ENCODE measurements at places on chromosomes 2 and 18. TPM values are rescaled to one million over a fixed set of nuclear protein-coding genes. Genes with fewer than 3 reads are reported as not detected.

- no peak overlapping the region for H3K4me3 ChIP-seq
- H3K27ac ChIP-seq = no peak overlapping the region
- H3K27me3 ChIP-seq = no peaks in the 10 kb centered on the region
- H3K4me1 ChIP-seq = no peaks in the 10 kb centered on the region
Observed at GRCh38 chr2:155256803-155257202, 558.3 kb downstream of the KCNJ3 start.

- H3K36me3 ChIP-seq = peaks cover 5% of the 10 kb centered on the region
- H3K27ac ChIP-seq = no peak overlapping the region
- DNase-seq = no peak
- H3K4me3 ChIP-seq = no peak overlapping the region
- peaks cover 5% of the 10 kb centered on the region for H3K4me1 ChIP-seq
- H3K27me3 ChIP-seq = peaks cover 1% of the 10 kb centered on the region
Observed at GRCh38 chr2:196176142-196176738, 4.9 kb upstream of the STK17B start.

- no peaks in the 10 kb centered on the region for H3K4me1 ChIP-seq
- H3K27me3 ChIP-seq = peaks cover 2% of the 10 kb centered on the region
- no peak overlapping the region for H3K4me3 ChIP-seq
- no peak overlapping the region for H3K27ac ChIP-seq
- H3K36me3 ChIP-seq = no peaks in the 10 kb centered on the region
Observed at GRCh38 chr2:204529795-204530463, 15.3 kb upstream of the PARD3B start.

DNA sequence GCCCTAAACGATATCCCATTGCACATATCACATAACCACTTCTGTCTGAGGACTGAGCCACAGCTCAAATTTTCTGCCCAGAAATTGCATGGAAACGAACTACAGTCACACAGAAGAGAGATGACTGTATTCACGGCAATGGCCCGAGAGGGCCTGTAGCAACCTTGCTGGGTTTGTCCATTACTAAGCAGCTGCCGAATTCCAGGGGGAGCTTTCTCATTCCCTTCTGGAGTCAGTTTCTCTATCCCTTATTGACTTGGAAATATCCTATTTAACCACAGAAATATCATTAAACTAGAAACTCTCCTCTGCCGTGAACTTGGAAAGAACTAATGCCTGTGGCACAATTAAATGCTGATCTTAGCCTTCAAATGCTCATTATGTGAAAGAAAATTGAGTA lies 183.9 kb downstream of the DNER start:
- no peak overlapping the region for H3K4me3 ChIP-seq
- H3K27ac ChIP-seq = no peak overlapping the region
- no peaks in the 10 kb centered on the region for H3K36me3 ChIP-seq

- peaks cover 1% of the 10 kb centered on the region for H3K27me3 ChIP-seq
- no peaks in the 10 kb centered on the region for H3K4me1 ChIP-seq
- H3K27ac ChIP-seq = no peak overlapping the region
- no peak overlapping the region for H3K4me3 ChIP-seq
- no peaks in the 10 kb centered on the region for H3K36me3 ChIP-seq
- DNase-seq = no peak
Observed at GRCh38 chr2:24117902-24118301, 5.2 kb downstream of the PFN4 start.

DNA sequence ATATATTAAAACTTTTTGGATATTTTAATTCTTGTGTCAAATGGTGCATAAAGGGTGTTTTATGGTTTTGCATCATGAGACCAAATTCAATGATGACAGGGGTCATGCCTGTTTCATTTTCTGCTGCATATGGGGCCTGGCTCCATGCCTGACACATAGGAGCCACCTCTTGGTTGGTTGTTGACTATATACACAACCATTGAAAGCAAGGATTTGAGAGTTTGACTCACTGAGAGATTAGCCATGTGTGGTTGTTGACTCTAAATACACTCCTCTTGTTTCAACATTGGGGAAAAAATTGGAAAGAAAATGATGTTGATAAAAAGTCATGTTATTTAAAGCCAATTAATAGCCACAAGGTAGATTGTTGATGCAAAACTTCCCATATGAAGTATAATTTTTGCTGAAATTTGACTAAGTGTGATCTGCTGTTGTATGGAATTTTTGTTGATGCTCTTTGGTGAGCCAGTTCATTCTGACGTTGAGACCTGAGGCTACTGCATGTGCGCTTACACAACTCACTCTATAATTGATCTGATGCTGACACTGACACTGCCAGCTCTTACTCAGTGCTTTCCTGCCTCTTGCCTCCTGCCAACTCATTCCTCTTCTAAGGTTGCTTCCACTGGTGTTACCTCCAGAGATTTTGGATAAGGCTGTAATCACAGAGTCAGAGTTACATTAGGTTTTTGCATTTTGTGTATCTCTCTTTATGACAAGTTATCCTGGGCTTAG lies 446.2 kb upstream of the SLC14A2 start:
- no peak overlapping the region for H3K27ac ChIP-seq
- H3K27me3 ChIP-seq = peaks cover 1% of the 10 kb centered on the region
- H3K4me3 ChIP-seq = no peak overlapping the region
- DNase-seq = no peak
- H3K4me1 ChIP-seq = no peaks in the 10 kb centered on the region
- no peaks in the 10 kb centered on the region for H3K36me3 ChIP-seq

GRCh38 chr2:116489292-116489691 lies 1325.2 kb upstream of the DDX18 start:
- H3K27ac ChIP-seq = no peak overlapping the region
- no peak overlapping the region for H3K4me3 ChIP-seq
- H3K27me3 ChIP-seq = no peaks in the 10 kb centered on the region
- no peaks in the 10 kb centered on the region for H3K36me3 ChIP-seq
- no peaks in the 10 kb centered on the region for H3K4me1 ChIP-seq
- no peak for DNase-seq

DNA sequence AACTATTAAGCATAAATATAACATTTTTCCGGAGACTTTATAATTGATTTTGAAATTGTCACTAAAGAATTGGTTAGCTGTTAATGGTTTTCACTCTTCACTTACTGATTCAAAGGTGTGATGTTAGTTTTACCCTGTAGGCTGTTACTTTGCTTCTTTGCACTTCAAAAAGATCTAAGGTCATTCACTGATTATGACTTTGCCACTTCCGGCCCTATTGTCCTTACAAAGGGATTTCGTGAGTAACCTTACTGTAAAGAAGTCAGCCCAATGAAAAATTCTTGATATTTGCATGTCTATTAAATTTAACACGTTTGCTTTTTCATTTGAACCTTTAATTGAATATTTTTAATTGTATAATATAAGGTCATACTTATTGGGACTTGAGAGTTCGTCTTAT lies 61.4 kb downstream of the GREB1L start:
- H3K27me3 ChIP-seq = peaks cover 1% of the 10 kb centered on the region
- H3K4me3 ChIP-seq = no peak overlapping the region
- peaks cover 7% of the 10 kb centered on the region for H3K36me3 ChIP-seq
- H3K4me1 ChIP-seq = peaks cover 89% of the 10 kb centered on the region

DNA sequence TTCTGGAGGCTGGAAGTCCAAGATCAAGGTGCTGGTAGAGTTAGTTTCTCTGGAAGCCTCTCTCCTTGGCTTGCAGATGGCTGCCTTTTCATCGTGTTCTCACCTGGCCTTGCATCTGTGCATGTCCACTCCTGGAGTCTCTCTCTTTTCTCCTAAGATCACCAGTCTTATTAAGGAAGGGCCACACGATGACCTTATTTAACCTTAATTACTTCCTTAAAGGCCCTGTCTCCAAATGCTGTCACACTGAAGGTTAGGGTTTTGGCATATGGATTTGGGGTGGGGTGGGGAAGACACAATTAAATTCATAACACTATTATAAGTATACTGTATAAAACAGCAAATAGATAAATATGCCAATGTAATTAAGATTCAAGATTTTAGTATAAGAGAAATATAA lies 402.4 kb upstream of the HS6ST1 start:
- no peaks in the 10 kb centered on the region for H3K36me3 ChIP-seq
- DNase-seq = no peak
- no peak overlapping the region for H3K4me3 ChIP-seq
- H3K27ac ChIP-seq = no peak overlapping the region

- H3K4me1 ChIP-seq = no peaks in the 10 kb centered on the region
- peaks cover 3% of the 10 kb centered on the region for H3K27me3 ChIP-seq
- DNase-seq = no peak
Observed at GRCh38 chr2:15750433-15750814, 158.8 kb downstream of the DDX1 start.

DNA sequence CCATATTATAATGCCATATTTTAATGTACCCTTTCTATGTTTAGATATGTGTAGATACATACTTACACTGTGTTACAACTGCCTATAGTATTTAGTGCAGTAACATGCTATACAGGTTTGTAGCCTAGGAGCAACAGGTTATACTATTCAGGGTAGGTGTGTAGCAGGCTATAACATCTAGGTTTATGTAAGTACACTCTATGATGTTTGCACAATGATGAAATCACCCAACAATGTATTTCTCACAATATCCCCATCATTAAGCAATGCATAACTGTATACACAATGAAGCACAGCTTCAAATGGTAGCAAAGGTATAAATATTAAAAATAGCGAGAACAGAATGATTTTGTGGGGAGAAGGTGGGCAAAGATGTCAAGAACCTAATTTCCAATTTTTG lies 117.8 kb downstream of the DYM start:
- H3K4me3 ChIP-seq = no peak overlapping the region
- no peak overlapping the region for H3K27ac ChIP-seq
- peaks cover 1% of the 10 kb centered on the region for H3K27me3 ChIP-seq
- H3K4me1 ChIP-seq = peaks cover 6% of the 10 kb centered on the region
- no peaks in the 10 kb centered on the region for H3K36me3 ChIP-seq

DNA sequence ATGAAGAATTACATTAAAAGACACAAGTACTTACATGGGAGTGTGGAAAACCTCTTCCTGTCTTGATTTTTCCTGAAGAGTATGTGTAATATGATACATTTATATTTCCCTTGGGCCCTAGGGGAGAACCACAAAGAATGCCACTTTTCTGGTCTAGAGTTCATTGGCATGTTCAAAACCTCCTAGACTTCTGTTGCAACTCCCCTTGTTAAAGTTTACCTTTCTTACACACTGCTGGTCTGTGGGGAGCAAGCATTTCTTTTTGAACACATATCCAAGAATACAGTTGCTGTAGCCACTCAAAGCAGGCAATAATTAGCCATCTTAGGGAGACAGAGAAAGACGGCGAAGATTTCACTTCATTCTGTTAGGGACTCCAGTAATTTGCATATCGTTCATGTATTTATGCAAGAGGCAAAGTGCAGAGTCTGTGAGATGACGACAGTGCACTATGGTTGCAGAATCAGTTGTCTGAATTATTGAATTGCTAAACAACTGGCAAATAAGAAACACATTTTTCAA lies 103.5 kb downstream of the NOL4 start:
- no peak overlapping the region for H3K27ac ChIP-seq
- H3K4me3 ChIP-seq = no peak overlapping the region
- no peaks in the 10 kb centered on the region for H3K4me1 ChIP-seq
- no peaks in the 10 kb centered on the region for H3K27me3 ChIP-seq

- peak overlapping the region; percentile 17 for H3K4me3 ChIP-seq
- peak overlapping the region; percentile 49 for H3K27ac ChIP-seq
- H3K4me1 ChIP-seq = peaks cover 29% of the 10 kb centered on the region
- peaks cover 15% of the 10 kb centered on the region for H3K36me3 ChIP-seq
- peaks cover 20% of the 10 kb centered on the region for H3K27me3 ChIP-seq
Observed at GRCh38 chr2:70083344-70084156, 3.7 kb upstream of the PCBP1 start.

DNA sequence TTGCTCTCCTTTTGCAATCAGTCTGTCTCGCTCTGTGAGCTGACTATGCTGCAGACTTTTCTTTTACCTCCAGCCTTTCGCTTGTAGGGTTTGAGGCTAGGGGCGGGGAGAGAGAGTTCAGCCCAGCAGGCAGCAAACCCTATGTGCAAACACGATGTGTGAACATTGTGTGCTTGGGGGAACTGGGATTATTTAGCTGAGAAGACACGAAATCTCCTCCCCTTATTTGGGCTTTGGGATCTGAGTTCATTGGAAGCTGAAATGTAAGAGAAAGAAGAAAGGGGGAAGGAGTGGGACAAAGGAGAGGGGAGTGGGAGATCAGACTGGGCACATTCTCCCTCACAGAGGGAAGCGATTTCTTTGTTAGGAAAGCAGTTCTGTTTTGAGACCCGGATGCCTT lies 189.6 kb upstream of the TNP1 start:
- H3K4me1 ChIP-seq = peaks cover 2% of the 10 kb centered on the region
- H3K36me3 ChIP-seq = no peaks in the 10 kb centered on the region
- no peak overlapping the region for H3K27ac ChIP-seq
- H3K27me3 ChIP-seq = peaks cover 2% of the 10 kb centered on the region
- DNase-seq = no peak

GRCh38 chr18:75546964-75547363 lies 119.5 kb upstream of the SMIM21 start:
- no peaks in the 10 kb centered on the region for H3K36me3 ChIP-seq
- H3K4me3 ChIP-seq = no peak overlapping the region
- H3K4me1 ChIP-seq = peaks cover 10% of the 10 kb centered on the region
- peaks cover 3% of the 10 kb centered on the region for H3K27me3 ChIP-seq

GRCh38 chr2:216495656-216496055 lies 3.0 kb upstream of the RPL37A start:
- peaks cover 9% of the 10 kb centered on the region for H3K36me3 ChIP-seq
- H3K4me3 ChIP-seq = no peak overlapping the region
- no peak overlapping the region for H3K27ac ChIP-seq
- peaks cover 54% of the 10 kb centered on the region for H3K4me1 ChIP-seq
- DNase-seq = no peak
- peaks cover 3% of the 10 kb centered on the region for H3K27me3 ChIP-seq

The MYO3B gene
- 1.3 TPM for total RNA-seq

The CHN1 gene
- 26.3 TPM for total RNA-seq

The DUSP28 gene
- 1.5 TPM for total RNA-seq

The MYO5B gene
- 1.5 TPM for total RNA-seq

The SERPINB10 gene
- total RNA-seq = not detected

The SERPINB5 gene
- not detected for total RNA-seq

The PLEK gene
- not detected for total RNA-seq

The TOGARAM2 gene
- total RNA-seq = 0.23 TPM

The PER2 gene
- total RNA-seq = 5.5 TPM

The TUBA4B gene
- not detected for total RNA-seq

The C2orf81 gene
- 5.0 TPM for total RNA-seq

The KCNF1 gene
- 8.4 TPM for total RNA-seq
